ENCODE measurements at places on chromosomes 7 and 10.

DNA sequence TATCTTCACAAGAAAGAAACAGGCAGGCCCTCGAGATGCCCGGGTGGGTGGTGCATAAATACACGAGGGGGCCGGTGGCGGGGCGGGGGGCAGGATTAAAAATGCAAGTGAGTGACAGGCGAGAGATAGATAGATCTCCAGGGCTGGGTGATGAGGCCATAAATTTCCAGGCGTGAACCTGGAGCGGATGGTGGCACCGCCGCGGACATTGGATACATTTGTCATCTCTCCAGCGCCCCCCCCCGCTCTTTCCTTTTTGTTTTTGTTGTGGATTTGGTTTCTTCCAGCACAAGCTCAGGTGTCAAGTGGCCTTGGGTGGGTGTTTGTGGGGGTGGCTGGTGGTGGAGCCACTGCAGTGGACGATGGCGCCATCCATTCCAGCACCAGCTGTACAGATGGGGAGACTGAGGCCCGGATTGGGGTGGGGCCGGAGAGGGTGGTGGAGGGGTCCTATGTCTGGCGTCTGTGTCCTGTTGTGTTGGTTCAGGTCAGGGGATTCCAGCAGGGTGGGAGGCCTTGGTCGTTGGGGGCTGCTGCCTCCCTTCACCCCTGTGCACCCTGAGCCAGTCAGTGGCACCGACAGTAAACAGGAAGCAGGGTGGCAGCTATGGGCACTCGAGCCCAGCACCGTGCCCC lies 2.9 kb downstream of the ELFN1 start:
- no peak for DNase-seq

GRCh38 chr10:6877336-6877721 lies 297.3 kb upstream of the PRKCQ start:
- DNase-seq, result no peak

DNA sequence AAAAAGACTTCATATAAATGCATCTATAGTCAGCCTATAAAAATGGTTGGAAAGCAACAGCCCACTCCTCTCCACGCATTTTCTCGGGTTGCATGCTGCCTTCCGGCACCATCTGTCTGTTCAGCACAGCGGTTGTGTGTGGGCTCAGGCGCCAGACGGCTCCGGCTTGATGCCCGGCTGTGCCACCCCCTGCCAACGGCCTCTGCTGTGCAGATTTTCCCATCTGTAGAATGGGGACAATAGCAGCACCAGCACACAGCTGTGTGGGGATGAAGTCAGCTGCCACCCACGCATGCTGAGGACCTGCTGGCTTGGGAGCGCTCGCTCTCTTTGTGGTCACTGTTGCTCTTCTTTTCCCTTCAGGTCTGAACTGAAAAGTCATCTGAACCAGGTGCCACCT lies 19.5 kb downstream of the PRKAG2 start:
- DNase-seq, result no peak

DNA sequence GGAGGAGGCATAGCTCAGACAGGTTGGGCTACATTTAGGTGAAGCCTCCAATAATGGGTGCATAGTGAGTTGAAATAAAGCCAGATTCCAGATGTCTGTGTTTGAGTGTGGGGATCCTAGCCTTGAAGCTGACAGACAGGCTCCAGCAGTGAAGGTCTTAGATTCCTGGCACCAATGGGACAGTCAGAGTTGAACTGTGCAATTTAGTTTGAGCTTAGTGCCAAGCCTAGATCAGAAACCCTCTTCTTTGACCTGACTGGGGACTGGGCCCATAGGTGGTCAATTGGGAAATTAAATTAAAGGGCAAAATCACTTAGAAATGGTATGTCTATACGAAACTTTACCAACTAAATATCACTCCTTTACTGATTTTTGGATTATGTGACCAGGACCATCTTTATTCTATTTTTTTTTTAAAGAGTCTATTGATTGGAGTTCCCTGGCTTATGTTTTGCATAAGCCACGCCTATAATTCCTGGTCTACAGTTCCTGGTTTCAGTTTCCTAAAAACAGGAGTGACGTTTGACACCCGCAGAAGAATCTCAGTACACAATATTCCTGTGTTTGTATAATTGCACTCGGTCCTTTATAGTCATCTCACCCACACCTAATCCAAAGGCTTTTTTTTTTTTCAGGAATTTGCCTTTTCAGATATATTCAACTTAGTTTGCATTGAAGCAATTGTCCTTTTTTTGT lies 201.4 kb downstream of the GFRA1 start:
- DNase-seq, result no peak

DNA sequence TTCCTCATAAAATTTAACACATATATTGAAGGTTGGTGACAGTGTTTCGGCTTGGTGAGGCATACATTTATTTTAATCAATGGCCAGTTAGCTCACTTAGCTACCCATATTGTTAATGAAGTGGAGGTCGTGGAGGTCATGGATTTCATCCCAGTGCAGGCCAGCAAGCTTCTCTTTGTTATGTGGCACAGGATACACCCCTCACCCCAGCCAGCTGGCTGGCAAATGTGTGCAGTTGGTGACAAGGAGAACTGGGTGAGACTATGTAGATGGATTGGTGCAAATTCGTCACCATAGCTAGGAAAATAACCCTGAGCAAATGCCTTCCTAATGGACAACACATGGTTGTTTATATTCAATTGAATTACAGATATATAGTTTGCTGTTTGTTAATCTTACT lies 50.5 kb upstream of the FOXP2 start:
- DNase-seq, result no peak

- DNase-seq, result no peak
These were observed 107.3 kb upstream of the NANOS1 start for GRCh38 chr10:118922226-118922625.

DNA sequence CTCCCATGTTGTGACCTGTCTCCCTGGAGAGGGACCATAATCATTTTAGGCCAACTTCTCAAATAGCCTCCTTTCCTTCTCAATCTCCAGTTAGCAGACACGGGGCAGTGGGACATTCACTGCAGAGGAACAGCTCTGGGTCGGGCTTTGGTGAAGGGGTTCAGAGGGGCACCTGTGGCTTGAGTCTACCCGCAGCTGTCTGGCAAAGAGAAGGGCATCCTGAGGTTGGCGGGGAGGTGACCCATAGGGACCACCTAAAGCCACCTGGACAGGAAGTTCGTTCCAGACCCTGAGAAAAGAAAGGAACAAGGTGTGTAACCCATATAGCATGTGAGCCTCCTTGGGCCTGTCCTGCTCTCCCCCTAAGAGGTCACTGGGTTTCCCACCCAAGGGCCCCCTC lies 155.0 kb downstream of the OAT start:
- DNase-seq, result no peak

GRCh38 chr7:137986252-137987017 lies 15.5 kb downstream of the CREB3L2 start:
- no peak for DNase-seq

DNA sequence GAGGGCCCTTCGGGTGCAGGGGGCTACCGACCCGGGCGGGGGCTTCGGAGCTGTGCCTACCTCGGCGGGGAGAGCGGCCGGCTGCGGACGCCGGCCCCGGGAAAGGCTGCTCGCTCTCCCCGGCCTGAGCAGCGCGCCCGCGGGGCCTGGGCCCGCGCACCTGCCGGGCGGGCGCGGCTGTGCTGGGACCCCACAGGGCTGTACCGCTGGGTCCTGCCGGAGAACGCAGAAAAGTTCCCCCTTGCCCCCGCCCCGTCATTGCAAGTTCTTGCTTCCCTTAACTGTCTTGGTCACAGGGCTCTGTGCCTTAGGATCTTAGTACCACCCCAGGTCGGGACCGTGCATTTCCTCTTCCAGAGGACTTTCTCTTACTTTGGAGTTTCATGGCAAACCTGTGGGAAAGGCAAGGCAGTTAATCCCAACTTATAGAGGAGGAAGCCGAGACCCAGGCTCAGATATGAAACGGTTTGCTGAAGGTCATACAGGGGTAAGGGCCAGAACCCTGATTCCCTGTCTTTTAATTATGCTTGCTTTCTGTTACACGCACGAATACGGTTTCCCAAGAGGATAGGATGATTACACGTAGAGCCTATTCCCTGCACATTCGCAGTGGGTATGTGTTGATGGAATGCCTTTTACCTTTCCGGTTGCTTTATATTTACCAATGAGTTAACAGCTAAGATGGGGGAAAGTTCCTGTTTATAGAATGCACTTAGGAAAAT lies 652 bp downstream of the PCGF5 start:
- no peak for DNase-seq

- no peak for DNase-seq
These were observed 9.5 kb upstream of the KAZALD1 start for GRCh38 chr10:101052285-101052684.

DNA sequence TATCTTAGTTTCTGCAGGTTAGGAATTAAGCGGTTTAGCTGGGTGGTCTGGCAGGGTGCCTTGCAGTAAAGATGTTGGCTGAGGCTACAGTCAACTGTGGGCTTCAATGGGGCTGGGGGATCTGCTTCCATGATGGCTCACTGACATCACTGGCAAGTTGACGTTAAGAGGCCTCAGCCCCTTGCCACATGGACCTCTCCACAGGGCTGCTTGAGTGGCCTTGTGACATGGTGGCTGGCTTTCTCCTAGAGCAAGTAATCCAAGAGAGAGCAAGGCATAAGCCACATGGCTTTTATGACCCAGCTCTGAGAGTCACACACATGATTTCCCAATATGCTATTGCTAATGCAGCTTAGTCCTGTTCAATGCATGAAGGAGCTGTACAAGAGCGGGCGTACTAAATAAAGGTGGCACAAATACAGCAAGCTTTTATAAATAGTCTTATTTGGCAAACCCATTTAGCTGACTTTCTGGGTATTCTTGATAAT lies 109.1 kb downstream of the SEPTIN7 start:
- DNase-seq, result no peak

DNA sequence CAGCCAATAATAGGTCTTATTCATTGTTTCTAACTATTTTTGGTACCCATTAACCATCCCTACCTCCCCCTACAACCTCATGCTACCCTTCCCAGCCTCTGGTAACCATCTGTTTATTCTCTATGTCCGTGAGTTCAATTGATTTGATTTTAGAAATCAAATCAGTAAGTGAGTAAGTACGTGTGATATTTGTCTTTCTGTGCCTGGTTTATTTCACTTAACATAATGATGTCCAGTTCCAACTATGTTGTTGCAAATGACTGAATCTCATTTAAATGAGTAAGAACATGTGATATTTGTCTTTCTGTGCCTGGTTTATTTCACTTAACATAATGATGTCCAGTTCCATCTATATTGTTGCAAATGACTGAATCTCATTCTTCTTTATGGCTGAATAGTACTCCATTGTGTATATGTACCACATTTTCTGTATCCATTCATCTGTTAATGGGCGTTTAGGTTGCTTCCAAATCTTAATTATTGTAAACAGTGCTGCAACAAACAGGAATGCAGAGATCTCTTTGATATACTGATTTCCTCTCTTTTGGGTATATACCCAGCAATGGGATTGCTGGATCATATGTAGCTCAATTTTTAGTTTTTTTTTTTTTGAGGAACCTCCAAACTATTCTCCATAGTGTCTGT lies 49.7 kb upstream of the BICC1 start:
- DNase-seq, result no peak

- DNase-seq, result no peak
These were observed 236.0 kb downstream of the MAGI2 start for GRCh38 chr7:79217468-79217867.

DNA sequence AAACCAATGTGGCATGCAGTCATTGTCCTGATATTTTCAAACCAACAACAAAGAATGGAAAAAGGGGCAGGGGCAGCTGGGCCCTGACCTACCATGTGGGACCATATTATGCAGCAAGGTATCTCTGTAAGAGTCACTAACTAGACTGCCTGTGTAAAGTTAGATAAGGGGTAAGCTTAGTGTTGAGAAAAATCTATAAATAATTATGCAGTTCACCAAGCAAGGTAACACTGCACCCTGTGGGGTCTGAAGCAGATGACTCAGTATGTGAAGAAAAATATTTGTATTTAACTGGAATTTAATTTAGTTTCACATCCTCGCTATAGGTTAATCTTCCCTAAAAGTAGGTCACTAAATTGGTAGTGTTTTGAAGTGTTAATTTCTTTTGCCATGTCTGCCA lies 99.3 kb downstream of the PPP1R3A start:
- no peak for DNase-seq

- no peak for DNase-seq
These were observed 511.3 kb downstream of the ARL4A start for GRCh38 chr7:13198727-13199126.

GRCh38 chr7:32143301-32143700 lies 73.1 kb upstream of the PDE1C start:
- DNase-seq, result no peak

GRCh38 chr10:84415539-84416244 lies 87.3 kb downstream of the CCSER2 start:
- no peak for DNase-seq

GRCh38 chr10:62244785-62245467 lies 23.7 kb downstream of the RTKN2 start:
- DNase-seq, result peak; percentile 53

GRCh38 chr7:34157137-34157536 lies 251.8 kb downstream of the BMPER start:
- no peak for DNase-seq

DNA sequence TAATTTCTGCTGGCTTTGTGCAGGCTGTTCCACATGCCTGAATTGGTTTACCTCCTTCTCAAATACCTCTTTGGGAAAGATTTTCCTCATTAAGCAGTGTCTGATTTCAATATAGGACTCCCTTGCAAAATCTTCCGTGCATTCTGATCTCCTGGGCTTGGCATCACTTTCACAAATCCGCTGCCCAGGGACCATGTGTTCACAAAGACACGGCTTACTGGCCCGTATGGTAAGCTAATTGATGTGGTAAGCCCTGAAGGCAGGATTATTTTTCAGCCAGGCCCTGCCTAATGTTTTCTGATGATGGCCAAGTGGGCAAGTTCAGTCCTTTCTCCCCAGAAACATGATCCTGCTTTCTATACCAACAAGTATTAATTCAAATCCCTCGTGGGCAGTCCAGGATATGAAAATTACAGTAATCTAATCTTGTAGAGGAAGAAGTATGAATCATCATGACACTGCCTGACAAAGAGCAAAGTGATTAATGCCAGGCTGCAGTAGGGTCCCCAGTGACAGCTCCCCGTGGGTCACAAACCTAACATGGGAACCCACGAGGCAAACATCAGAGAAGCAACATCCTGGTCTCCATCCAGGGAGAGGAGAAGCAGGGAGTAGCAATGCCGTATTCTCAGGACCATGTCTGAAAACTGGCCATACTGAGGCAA lies 11.6 kb upstream of the SVIL start:
- no peak for DNase-seq

GRCh38 chr7:53101026-53101425 lies 65.6 kb downstream of the POM121L12 start:
- no peak for DNase-seq

DNA sequence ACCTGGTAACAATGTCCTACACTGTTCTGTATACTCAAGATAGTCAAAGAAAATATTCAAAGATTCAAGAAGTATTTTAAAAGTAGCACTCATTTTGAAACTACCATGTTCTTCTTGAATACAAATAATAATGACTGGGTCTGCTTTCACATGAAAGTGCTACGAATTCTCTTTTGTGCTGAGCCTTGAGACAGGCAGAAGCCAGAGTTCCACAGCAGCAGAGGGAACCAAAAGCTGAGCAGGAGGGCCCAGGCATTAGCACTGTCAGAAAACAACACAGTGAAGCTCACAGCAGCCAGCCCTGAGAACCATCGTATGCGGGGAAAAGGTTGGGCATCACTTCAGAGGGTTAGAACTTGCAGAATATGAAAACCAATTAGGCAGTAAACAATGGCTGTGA lies 38.9 kb downstream of the ANKMY2 start:
- no peak for DNase-seq

GRCh38 chr7:80372415-80372814 lies 139.4 kb downstream of the GNAT3 start:
- DNase-seq, result no peak

Data from T-cell (primary cell).